ENCODE measurements at places on chromosomes 16 and 17.

- no peak for DNase-seq
These were observed 721 bp upstream of the BEAN1 start for GRCh38 chr16:66426112-66427035.

DNA sequence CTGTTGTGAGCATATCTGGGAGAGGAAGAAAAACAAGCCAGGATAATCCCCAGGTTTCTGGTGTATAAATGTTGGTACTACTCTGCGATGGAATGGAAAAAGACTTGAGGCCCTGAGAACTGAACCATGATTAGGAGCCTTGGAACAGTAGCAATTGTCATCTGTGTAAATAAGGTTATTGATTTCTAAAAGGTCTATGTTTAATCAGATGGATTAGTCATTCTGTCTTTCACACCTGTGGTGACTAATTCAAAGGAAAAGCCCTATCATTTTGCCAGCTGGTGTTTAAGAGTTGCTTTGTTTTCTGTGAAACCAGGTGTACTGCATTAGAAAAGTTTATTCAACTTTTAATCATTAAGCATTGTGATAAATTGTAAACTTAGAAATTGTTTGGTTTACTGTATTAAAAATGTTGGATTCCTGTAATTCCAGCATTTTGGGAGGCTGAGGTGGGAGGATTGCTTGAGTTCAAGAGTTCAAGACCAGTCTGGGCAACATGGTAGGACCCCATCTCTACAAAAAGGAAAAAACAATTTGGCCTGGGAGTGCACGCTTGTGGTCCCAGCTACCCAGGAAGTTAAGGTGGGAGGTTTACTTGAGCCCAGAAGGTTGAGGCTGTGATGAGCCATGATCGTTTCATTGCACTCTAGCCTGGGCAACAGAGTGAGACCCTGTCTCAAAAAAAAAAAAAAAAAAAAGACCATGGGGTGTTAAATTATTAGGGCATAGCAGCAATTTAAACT, 29.0 kb upstream of the KPNB1 start:
- peak; percentile 65 for DNase-seq

- DNase-seq = no peak
These were observed 20.3 kb upstream of the MAPK3 start for GRCh38 chr16:30143347-30143702.

- no peak for DNase-seq
These were observed 410.6 kb downstream of the ZFHX3 start for GRCh38 chr16:72637306-72637705.

GRCh38 chr17:50931144-50931908, 65.2 kb upstream of the TOB1 start:
- peak; percentile 72 for DNase-seq

- DNase-seq = no peak
These were observed 2.9 kb upstream of the FLCN start for GRCh38 chr17:17239832-17240231.

GRCh38 chr16:80023865-80024264, 423.3 kb upstream of the MAF start:
- no peak for DNase-seq

GRCh38 chr17:45994987-45995386, 4.1 kb upstream of the STH start:
- DNase-seq = no peak

GRCh38 chr17:8572764-8573163, 57.8 kb downstream of the MYH10 start:
- DNase-seq = no peak

DNA sequence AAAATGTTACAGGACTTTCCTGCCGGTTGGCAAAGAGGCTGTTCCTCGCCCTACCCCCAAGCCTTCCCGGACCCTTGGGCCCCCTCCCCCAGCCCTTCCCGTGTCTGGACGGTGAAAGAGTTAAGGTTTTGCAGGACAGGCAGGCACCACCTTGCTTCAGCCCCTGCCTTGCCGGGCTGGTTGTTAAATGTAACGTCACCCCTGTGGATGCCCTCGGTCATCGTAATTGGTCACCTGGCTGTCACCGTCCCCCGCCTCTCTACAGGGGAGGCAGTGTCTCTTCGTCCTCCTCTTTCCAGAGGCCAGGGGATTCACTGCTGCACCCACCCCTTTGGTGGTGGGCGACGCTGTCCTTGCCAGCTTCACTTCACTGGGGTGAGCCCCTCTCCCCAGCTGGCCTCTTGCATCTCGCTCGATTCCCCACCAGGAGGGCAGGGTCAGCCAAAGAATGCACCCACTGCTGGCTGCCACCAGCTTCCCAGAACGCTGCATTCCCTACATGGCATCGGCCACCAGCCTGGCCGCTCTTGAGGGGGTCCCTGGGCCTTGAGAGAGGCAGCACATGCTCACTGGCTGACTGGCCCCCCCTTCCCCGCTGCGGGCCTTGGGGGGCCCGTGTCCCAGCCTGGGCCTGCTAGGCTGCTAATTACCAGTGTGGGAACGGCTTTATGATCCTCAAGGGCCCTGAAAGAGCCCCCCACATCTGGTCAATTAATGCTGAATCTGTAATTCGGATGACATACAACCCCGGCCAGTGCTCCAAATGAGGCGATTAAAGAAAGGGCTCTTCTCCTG, 25.2 kb upstream of the GSE1 start:
- DNase-seq = no peak

GRCh38 chr16:85912211-85912974, 13.4 kb downstream of the IRF8 start:
- DNase-seq = no peak

- DNase-seq = peak; percentile 17
These were observed 94.3 kb downstream of the SDK2 start for GRCh38 chr17:73549841-73550430.

DNA sequence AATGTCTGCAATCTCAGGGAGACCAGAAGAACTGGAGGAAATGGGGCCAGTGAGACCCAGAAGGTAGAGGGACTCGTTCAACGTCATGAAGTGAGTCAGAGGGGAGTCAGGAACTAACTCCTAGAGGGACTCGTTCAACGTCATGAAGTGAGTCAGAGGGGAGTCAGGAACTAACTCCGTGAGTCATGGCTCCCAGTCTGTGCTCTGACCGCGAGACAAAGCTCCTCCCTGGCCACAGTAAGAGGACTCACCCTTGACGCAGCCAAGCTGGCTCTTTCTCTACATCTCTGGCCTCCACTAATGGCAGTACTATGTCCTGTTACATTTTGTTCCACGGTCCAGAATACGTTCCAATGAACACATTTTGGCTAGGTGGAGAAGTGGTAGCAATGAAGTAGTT, 902.5 kb downstream of the KCNJ2 start:
- no peak for DNase-seq
